ENCODE measurements at places on chromosomes 12 and 14.

- no peak for DNase-seq
Measured at GRCh38 chr14:55881577-55882241, 236.5 kb upstream of the PELI2 start.

DNA sequence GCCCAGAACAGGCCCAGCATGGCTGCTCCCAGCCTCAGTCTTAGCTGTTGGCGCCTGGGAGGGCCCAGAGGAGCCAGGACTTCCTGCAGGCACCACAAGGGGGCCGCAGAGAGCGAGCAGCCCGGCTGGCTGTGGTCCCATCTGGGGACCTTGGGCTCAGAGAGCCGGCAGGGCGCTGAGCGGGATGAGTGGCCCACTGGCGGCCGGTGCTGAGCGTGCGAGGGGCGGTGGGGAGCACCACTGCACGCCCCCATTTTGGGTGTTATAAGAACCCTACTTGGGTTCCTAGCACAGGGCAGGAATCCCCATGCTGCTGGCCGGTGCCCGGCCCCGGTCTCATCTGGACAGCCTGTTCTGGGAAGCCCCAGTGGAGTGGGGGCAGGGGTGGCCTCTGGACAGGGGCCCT lies 25.9 kb upstream of the CRIP2 start:
- peak; percentile 15 for DNase-seq

DNA sequence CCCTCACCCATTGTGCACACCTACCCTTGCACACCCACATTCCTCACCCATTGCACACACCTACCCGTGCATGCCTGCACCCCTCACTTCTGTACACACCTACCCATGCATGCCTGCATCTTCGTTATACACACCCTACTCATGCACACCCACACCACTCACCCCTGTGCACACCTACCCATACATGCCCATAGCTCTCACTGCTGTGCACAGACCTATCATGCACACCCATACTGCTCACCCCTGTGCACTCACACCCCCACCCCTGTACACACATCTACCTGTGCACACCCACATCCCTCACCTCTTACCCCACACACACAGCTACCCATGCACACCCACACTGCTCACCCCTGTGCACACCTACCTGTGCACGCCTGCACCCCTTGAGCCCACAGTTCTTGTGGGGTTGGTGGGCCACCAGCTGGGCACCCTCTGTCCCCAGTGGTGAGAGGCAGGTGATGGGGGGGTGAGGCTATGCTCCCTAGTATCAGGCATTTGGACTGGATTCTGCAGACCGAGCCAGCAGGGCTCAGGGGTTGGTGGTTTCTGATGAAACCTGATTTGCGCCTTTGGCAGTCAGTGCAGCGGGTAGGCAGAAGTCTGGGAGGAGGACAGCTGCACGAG lies 15.6 kb downstream of the CEP170B start:
- DNase-seq, result no peak

- no peak for DNase-seq
Measured at GRCh38 chr14:45658226-45658916, 405.4 kb upstream of the MIS18BP1 start.

- DNase-seq, result no peak
Measured at GRCh38 chr12:54411391-54412241, 7.5 kb downstream of the ITGA5 start.

DNA sequence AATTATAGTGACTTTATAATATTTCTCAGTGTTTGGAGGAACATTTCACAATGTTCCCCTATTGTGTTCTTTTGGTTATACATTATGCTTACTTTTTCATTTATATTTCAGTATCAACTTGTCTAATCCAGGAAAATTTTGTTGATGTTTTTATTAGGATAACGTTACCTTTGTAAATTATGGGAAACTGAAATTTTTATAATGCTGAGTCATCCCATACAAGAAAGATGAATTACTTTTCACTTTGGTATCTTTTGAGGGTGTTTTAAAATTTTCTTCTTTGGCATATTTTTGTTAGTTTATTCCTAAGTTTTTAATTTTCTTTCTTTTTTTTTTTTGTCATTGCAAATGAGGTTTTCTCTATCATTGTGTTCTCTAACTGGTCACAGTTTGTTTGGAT lies 542.7 kb downstream of the SLC16A7 start:
- no peak for DNase-seq
